ENCODE measurements at places on chromosomes 6 and 20. TPM values are rescaled to one million over a fixed set of nuclear protein-coding genes. Genes with fewer than 3 reads are reported as not detected.

DNA sequence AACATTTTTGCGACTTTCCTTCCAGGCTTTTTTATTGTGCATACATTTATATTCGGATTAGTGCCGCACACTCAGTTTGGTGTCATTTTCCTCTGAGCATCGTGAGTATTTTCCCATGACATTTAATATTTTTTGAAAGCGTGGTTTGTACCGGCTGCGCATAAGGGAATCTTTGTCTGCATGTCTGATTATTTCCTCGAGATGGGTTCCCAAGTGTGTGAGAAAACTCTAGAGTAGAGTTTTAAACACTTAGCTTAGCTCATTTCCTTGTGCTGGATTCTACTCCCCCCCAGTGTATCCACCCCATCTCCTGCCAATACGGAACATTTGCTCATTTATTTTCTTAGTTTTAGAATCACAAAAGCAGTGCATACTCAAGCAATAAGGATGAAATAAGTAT is 94.3 kb downstream of the CDC5L start:
- DNase-seq = no peak

DNA sequence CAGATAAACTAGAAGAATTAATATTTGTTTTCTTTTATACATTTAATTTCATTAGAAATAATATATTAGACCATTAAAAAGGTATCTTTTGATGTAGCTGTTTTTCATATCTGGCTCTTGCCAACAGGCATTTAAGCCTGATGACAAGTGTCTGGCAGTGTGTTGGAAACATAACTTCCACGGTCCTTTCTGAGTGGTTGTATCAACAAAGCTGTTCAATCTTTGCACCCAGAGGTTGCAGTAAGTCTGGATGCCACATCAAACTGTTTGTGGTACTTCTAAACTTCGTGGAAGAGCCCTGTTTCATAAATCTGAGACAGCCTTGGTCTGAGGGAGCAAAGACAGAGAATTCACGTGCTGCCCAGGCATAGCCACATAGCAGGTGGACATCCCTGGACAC is 197.4 kb downstream of the TRDN start:
- DNase-seq = no peak

DNA sequence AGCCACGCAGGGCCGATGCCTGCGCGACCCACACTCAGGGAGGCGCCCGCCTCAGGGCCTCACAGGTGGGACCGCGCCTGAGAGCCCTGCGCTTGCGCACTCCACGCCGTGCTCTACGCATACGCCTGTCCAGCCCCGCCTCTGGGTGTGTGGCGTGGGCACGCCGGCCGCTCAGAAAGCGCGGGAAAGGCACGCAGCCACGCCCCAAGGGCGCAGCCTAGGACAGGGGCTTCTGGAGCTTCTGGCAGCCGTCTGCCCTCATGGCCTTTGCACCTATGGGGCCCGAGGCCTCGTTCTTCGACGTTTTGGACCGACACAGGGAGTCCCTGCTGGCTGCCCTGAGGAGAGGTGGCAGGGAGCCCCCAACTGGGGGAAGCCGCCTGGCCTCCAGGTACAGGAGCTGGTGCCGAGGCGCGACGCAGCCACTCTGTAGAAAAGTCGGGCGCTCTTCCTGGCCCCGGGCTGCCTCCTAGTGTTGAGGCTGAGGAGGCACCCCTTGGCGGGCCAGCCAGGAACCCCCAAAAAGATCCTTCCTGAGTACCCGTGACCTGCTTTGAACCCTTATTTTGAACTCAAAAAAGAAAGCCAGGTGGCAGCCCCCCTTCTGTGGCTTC is at the start of gene SPO11:
SPO11 (plus strand) TSS at position 196 of the 614 bp plus-strand sequence; CDS start at position 261, 65 bp downstream.
- no peak for DNase-seq

GRCh38 chr6:163572612-163573011 is 158.1 kb downstream of the QKI start:
- DNase-seq = no peak

GRCh38 chr6:63883597-63883996 is 248.0 kb downstream of the PHF3 start:
- DNase-seq = no peak

- no peak for DNase-seq
Observed at GRCh38 chr6:63558278-63558677, 14.0 kb upstream of the LOC128125822 start.

GRCh38 chr20:41440882-41441281 is 74.3 kb upstream of the EMILIN3 start:
- no peak for DNase-seq

FRK gene
- 0.07 TPM for total RNA-seq

DNA sequence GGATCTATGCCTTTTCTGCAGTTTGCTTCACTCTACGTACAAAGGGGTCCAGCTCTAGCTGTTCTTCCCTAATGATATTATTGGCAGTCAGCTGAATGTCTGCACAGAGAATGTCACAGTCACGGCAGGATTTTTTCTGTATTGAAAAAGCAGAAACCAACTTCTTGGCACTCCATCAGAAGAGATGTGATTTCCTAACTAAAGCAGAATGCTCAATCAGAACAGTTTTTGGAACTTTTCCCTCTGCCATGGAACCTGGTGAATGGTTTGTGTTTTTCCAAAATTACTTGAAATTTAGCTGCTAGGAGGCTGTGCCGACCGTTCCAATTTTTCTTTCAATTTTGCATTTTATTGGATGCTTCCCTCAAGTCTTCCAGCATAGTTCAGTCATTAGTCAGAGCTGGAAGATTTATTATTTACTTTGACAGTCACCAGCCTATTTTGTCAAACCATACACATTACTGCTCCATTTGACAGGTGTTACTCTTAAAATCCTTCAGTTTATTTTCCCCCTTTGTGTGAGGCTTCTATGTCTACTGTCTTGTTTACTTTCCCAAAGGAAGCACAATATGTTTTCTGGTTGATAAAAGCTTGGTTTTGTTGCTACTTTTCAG is 259.6 kb upstream of the EPHA7 start:
- no peak for DNase-seq

- DNase-seq = no peak
Observed at GRCh38 chr6:35677456-35677855, 11.3 kb downstream of the FKBP5 start.

- no peak for DNase-seq
Observed at GRCh38 chr6:169824848-169825557, 73.6 kb downstream of the ERMARD start.

RBPJL gene
- total RNA-seq = 0.29 TPM

TMEM170B gene
- 1.4 TPM for total RNA-seq

GRCh38 chr20:24469894-24470745 is 691 bp downstream of the SYNDIG1 start:
- no peak for DNase-seq

PSORS1C1 gene
- not detected for total RNA-seq

GRCh38 chr6:142985281-142985680 is 40.3 kb upstream of the HIVEP2 start:
- DNase-seq = no peak

HSD17B8 gene
- total RNA-seq = 24.6 TPM

GRCh38 chr20:19995220-19995863 is 21.8 kb upstream of the NAA20 start:
- no peak for DNase-seq

DNA sequence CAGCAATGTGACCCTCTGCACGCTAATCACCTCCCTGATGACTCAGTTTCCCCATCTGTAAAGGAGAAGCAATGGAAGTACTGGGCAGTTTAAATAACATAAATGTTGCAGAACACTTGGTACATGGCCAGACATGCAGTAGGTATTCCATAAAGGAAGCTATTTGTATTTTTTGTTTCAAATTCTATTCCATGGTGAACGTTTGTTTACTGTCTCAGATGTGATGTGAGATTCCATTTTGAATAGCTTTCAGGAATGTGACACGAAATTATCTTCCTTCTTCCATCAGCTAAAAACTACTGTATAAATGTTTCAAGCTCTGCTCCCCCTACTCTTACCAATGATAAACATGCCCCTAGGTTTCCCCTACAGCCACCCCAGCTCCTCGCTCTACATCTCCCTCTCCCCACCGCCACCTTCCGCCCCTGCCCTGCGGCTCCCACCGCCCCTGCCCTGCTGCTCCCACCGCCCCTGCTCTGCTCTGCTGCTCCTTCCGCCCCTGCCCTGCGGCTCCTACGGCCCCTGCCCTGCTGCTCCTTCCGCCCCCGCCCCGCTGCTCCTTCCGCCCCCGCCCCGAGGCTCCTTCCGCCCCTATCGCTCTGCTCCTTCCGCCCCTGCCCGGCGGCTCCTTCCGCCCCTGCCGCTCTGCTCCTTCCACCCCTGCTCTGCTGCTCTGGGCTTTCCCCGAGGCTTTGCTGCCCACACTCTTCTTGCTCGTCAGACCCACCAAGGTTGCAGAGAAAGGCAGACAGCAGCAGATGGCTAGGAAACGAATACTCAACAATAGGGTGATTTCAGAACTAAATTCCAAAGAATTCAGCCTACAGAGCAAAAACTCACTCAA is 78.9 kb downstream of the THBS2 start:
- DNase-seq = no peak

- no peak for DNase-seq
Observed at GRCh38 chr6:26034905-26035304, 52.3 kb upstream of the HFE start.

SDHAF4 gene
- total RNA-seq = 4.0 TPM

PAK5 gene
- total RNA-seq = not detected

- DNase-seq = no peak
Observed at GRCh38 chr6:7974938-7975763, 64.6 kb upstream of the TXNDC5 start.

DNA sequence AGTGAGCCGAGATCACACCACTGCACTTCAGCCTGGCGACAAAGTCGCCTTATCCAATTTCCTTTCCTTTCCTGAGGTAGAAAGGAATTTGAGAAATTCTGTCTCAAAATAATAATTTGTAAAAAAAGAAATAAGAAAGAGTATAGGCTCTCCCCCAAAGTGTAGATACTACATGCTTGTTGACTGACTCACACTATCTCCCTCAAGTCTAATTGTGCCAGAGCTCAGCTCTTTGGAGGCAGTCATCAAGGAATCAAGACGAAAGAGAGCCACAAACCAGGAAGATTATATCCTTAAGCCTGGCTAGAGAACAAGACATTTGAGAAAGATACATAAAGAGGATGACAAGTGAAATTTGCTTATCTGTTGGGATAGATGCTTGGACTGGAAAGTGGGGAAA is 3.7 kb upstream of the FKBPL start:
- DNase-seq = no peak

- no peak for DNase-seq
Observed at GRCh38 chr20:63284083-63284440, 8.9 kb upstream of the COL20A1 start.

GRCh38 chr20:7362601-7363000 is 577.7 kb downstream of the HAO1 start:
- no peak for DNase-seq

NKAIN4 gene
- not detected for total RNA-seq

DNA sequence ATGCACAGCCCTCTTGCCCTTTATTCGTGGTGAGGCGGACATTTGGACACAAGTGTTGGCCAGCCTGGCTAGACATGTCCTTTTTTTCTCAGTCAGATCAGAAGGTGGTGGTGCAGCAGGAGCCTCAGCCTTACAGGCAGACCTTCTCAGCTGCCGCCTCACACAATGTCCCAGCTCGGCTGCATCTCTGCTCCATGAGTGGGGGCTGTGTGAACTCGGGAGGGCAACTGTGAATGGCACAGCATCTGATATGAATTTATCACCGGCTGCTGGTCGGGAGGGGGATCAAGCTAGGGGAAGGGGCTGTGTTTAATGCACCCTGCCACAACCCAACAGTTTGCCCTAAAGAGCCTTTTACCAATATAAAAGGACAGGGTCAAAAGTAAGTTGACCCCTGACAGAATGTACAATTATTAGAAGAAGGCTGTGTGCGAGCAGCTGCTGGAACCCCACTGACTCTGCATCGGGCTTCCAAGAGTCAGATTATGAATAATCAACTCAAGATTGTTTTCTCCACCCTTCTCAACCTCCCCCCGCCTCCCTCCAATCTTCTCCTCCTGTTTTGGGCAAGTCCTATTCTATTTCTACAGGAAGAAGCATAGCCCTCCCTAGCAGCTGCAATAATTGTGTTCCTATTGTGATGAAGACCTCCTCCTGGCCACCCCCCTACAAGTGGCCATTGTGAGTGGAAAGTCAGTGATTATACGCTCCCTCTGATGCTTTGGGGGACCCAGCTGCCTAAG is 245.2 kb downstream of the PKHD1 start:
- DNase-seq = no peak

DNA sequence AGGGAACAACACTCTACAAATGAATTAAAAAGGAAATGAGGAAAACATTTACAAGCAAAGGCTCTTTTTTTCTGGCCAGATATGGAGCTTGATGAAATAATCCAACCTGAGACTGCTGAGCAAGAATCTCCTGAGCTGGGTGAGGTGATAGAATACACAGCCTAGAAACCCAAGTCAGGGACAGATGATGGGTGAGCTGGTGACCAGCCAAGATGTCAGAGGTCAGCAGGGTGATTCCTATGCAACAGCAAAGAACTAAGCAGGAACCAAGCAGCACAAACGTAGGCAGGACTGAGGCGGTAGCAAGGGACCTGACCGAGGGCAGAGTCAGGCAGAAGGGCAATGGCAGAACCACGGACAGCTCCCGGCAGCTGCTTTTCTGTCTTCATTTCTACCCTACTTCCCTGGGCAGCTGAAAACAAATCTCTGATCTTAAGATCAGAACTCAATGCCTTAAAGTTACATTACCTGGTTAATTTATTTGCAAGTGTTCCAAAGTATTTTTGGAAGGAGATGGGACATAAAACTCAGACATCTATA is 75.1 kb downstream of the CDC40 start:
- DNase-seq = peak; percentile 4

DNA sequence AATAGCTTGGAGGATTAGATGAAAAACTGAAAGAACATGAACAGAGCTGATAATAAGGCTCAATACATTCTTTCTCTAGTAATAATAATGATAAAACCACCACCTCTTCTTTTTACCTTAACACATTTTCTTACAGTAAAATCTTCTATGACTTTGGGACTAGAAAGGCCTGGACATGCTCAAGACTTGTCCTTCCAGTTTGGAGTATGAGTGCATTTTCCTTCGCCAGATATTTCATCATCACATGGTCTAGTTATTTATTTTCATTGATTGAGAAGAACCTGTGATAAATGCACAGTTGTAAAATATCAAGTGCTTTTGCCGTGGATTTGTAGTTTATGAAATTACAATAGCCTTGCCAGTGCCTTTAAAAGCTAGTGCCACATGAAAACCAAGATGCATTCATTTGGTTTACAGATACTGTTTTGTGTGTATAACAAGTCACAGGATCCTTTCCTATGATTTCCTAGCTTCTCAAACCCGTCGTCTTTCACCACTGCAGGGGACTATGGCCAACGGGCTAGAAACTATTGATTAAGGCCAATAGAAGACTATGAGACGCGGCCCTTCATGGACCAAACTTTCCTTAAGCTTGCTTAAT is 200.2 kb upstream of the ZNF217 start:
- DNase-seq = no peak

DNA sequence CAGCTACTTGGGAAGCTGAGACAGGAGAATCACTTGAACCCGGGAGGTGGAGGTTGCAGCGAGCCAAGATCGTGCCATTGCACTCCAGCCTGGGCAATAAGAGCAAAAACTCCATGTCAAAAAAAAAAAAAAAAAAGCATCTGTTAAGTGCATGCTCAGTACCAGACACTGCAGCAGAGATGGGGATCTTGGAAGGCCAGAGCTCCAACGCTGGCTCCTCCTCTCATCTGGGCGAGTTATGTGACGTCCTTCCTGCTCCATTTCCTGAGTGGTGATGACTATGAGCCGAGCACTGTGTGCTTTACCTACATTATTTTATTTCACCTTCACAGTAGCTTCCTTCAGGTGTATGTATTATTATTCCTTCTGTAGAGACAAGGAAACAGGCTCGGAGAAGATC is 38.5 kb upstream of the CDH22 start:
- DNase-seq = no peak
